Calu3 (cell line): ENCODE measurements at places on chromosomes 6 and 20.
A peak's percentile ranks its signal among the peaks of the same experiment; 100 is the strongest.

DNA sequence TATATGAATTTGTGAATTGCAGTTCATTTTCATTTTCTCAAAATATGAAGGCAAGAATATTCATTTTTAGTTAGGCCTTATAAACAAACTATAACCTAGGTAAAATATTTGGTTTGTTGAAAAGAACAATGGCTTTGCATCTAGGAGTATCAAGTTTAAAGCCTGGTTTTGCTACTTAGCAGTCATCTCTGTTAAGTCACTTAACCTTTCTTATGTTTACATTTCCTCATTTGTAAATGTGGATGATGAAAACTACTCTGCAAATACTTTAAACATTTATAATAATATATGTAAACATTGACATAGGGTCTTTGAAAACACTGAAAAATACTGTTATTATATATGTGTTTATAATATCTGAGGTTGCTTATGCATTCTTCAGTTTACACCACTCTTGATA lies 135.5 kb downstream of the CENPW start:
- DNase-seq: no peak

DNA sequence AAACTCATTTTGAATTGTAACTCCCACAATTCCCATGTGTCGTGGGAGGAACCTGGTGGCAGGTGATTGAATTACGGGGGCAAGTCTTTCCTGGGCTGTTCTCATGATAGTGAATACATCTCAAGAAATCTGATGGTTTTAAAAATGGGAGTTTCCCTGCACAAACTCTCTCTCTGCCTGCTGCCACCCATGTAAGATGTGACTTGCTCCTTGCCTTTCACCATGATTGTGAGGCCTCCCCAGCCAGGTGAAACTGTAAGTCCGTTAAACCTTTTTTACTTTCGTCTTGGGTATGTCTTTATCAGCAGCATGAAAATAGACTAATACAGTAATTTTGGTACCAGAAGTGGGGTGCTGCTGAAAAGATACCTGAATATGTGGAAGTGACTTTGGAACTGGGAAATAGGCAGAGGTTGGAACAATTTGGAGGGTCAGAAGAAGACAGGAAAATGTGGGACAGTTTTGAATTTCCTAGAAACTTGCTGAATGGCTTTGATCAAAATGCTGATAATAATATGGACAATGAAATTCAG lies 41.4 kb upstream of the SAMHD1 start:
- no peak for DNase-seq

DNA sequence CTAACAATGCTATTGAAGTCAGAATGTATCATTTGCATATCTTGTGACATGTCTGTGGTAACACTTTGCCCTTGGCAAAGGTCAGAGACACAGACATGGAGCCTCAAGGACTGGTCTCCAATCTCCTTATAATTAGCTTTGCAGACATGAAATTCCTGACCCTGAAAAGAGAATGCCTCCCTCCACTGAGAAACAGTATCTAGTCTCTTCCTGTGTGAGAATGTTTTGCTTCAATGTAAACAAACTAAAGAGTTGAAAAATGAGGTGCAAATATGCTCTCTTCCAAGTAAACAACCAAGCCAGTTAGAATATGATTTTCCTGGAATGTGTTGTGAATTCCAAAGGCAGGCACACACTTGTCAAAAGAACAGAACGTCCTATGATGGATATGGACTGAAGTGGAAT lies 407.1 kb upstream of the MARCKS start:
- no peak for DNase-seq

GRCh38 chr6:36788768-36789167 lies 50.5 kb downstream of the CPNE5 start:
- no peak for DNase-seq

- DNase-seq: peak; percentile 71
These were observed 128.5 kb upstream of the CDYL start for GRCh38 chr6:4647414-4648365.

DNA sequence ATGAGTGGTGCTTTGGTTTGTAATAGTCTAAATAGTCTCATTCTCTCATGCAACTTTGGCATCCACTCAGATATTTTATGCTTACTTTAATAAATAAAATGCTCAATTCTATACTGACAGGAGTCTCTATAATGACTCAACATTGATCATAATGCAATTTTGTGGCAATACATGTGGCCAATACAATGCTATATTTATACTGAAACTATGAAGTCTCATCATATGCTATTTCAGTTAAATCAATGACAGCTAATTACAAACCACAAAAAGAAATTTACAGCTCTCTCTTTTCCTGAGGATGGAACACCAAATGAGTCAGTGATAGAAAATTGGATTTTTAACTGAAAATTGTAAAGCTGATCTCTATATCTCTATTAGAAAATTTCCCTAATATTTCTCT lies 77.1 kb downstream of the WASF1 start:
- DNase-seq: no peak

DNA sequence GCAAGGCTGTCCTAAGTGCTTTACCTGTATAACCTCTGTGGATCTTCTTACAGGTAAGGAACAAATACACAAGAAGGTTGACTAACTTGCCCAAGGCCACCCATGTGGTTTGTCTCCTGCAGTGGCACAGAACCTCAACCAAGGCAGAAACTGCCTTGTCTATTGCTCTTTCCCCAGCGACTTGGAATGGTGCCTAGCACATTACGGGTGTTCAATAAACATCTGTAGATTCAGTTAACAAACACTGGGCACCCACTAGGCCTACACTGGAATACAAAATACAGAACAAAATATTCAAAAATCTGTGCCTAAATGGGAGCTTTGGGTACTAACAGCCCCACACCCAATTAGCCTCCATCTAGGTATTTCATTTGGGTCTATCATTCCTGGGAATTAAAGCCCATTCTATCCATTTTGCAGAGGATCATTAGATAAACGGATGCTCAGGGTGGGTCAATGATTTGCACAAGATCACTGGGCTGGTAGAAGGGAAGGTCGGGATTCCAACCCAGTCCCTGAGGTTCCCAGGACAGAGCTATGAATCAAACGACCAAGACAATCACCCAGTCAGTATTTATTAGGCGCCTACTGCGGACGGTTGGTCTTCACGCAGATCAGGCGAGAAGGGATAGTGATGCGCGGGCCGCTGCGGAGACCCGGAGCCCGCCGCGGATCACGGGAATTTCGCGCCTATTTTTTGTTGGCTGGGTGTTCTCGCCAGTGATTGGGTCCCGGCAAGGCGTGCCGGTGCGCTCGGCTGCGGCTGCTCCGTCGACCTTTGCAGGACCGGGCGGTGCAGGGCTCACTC lies at the start of gene STK35:
TSS of gene STK35 (plus strand) at position 771 of the 808 bp plus-strand sequence. CDS start 55 bp downstream, outside the sequence.
- peak; percentile 69 for DNase-seq

- DNase-seq: no peak
These were observed 50.8 kb downstream of the GCLC start for GRCh38 chr6:53494076-53494475.
